ENCODE measurements at places on chromosomes 1 and 21.

- no peak for DNase-seq
Measured at GRCh38 chr1:7781501-7781900, 2.6 kb upstream of the PER3 start.

- no peak for DNase-seq
Measured at GRCh38 chr21:43362321-43362791, 64.6 kb downstream of the SIK1 start.

DNA sequence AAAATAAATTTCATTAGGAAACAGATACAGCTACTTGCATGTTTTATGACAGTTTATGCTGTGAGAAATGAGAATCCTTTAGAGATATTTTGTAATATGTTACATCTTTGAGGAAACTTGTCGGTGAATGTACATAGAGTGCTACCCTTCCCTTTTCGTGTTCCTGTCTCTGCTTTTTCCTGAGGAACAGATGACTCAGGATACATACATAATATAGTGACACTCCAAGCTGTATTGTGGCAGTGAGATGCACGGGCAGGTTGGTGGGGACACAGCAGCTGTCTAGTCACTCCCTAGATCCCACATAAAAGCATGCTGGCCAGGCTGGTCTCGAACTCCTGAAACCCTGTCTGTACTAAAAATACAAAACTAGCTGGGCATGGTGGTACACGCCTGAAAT is 20.9 kb upstream of the MARK1 start:
- no peak for DNase-seq

DNA sequence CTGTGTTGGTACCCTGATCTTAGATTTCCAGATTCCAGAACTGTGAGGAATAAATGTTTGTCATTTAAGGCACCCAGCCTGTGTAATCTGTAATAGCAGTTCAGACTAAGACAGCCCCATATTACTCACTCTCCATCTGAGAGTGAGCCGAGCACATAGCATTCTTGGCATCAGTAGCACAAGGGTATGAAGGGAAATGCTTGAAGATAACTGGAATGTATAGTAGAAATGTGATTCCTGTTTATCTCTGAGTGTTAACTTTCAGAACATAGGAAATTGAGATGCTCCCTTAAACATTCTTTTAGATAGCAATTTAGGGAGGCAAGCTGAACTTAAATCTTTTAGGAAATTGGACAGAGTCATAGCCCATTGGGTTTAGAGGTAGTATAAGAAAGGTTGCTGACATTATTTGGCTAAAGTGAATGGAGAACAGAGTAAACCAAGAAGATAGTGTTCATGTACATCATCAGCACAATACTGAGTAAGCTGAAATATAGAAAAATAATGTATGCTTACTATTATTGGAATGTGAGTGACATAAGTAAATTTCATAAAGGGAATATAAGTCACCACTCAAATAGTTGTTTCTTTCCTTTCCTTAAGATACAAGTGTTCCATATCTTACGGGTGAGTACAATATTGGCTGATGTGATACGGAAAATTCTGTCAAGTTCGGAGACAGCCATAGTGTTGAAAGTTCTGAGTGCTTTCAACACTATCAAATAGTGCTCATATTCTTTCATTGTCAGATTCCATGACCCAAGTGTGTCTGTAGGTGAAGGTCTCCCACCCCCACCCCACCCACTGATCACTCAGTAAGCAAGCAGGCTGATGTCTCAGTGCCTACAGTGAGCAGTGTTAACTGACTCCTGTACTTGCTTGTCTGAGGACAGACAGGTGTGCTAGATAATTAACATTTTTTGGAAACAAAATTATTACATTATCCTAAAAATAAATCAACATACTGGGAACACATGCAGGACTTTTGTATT is 73.7 kb downstream of the LRRC8D start:
- DNase-seq, result no peak

- DNase-seq, result no peak
Measured at GRCh38 chr1:39779821-39780220, 8.7 kb upstream of the OXCT2 start.
